Fibroblast of upper back skin (primary cell): ENCODE measurements at places on chromosomes 2 and 18.

DNA sequence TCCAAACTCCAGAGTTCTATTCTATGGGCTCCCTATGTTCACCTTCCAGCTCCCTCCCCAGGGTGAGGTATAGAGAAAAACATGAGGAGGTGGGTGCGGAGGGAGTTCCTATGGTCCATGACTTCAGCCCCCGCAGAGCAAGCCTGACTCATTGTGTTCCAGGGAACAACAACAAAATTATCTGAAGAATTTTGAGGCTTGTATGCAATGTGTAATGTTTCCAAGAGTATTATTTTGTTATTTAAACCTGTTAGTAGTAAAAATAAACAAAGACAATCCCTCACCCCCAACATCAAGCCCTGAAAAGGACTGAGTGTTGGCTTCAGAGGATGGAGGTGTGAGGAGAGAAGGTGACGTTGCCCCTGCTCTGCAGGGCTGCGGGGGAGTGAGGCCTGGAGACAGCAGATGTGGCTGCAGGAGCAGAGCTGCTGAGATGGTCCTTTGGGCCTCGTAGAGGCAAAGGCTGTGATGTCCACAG, 29.0 kb downstream of the LAMA3 start:
- DNase-seq = peak; percentile 35

- DNase-seq = no peak
These were observed 33.8 kb downstream of the SDC1 start for GRCh38 chr2:20190876-20191713.

GRCh38 chr2:120396013-120396860, 50.3 kb downstream of the INHBB start:
- DNase-seq = peak; percentile 30

DNA sequence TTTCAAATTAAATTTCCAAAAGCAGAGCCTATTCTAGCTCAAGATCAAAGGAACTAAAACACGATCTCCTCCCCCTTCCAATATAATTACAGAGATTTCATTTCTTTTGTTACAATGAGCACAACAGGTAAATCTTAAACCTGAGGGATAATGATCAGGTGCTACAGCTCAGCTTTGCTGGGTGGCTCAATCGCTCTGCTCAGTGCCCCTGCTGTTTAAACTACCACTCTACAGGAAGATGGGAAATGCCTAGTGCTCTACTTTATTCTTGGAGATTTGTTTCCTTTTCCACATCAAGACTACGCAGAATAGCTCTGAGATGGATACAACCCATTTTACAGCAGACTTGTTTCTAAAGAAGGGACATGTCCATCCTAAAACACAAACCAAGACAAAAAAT, 162.3 kb downstream of the TCF4 start:
- DNase-seq = no peak

DNA sequence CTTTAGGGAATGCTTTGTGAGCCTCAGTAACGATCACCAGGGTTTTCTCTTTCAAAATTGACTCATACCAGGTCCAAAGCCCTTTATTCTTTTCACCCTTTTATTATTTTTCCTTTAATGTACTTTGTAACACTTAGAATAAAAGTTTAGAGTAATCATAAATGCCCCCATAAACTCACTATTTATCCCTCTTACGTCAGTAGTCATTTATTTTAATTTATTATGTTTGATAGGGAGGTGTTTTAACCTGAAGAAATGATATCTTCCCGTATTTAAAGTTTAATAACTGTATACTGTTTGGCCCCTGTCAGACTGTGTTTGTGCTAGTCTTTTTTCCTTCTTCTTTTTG, 1.1 kb downstream of the TWSG1 start:
- DNase-seq = no peak

GRCh38 chr2:101655702-101656422, 41.6 kb upstream of the MAP4K4 start:
- peak; percentile 71 for DNase-seq

DNA sequence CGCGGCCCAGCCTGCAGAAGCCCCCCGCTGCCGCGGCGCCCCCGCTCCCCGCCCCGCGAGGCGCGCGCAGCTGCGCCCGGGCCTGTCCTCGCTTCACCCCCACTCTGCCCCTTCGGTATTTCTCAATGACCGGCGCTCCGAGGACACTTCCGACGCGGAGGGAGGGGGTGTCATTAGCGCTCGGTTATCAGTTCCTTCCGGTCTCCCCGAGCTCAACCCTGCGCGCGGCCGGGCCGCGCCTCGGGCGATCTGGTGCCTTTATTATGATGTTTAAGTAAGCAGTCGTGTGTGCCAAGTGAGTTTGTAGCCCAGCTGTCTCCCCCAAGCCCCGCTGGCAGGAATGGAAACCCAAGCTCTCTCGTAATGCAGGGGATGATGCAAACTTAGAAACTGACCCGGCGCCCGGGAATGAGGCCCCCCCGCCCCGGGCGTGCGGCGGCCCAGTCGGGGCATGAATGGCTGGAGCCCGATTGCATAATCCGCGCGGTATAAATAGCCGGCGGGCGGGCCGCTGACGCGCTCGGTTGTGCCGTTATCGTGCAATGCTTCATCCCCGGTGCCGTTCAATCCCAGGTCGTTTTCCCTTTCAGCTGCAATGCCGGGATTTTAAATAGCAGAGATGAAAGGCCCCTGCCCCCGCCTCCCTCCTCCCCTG, 3.9 kb upstream of the SPRED2 start:
- DNase-seq = peak; percentile 95
